Neural crest cell (in vitro differentiated cells): ENCODE measurements at places on chromosomes 4 and X. TPM values are rescaled to one million over a fixed set of nuclear protein-coding genes. Genes with fewer than 3 reads are reported as not detected.

ARX gene
- 0.16 and 0.20 TPM in 2 replicates for total RNA-seq

DNA sequence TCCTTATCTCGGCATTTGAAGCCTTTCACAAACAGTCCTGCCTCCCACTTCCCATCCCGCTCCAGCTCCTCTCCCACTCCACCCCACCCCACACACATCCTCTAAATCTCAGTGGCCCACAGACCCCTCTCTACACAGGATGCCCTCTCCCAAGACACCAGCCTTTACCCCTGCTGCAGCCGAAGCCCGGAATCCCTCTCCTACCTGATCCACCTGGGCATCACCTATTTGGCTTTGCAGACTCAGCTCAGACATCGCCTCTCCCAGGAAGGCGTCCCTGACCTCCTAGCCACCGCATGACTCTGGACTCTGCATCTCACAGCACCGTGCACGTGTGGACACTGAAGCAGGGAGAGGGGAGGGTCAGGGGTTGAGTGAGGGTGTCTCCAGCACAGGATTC, 11.5 kb downstream of the PPP2R2C start:
- DNase-seq: no peak

GRCh38 chr4:117983541-117984365, 50.5 kb upstream of the NDST3 start:
- DNase-seq: no peak

- no peak for DNase-seq
These were observed 99.5 kb upstream of the CTSO start for GRCh38 chr4:156053174-156053573.

DNA sequence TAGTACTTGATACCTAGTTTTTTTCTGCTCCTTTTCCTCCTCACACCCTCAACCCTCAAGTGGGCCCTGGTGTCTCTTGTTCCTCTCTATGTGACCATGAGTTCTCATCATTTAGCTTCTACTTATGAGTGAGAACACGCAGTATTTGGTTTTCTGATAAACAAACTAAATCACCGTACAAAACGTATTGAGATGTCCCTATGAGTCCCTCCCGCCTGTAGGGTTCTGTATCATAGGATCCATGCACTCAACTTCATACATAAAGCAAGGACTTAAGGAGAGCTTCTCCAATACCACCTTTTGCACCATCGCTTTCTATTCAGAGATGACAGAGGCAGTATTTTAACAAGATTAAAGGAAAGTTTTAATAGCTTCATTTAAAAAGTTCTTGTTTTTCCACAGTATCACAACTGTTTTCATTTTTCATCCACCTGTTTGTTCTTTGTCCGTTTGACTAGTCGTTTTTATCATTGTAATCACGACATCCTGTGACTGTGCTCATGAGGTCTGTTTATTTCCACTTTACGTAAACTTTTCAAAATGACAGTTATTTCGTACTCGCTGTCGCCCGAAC, 457 bp upstream of the RAB9A start:
- no peak for DNase-seq

DNA sequence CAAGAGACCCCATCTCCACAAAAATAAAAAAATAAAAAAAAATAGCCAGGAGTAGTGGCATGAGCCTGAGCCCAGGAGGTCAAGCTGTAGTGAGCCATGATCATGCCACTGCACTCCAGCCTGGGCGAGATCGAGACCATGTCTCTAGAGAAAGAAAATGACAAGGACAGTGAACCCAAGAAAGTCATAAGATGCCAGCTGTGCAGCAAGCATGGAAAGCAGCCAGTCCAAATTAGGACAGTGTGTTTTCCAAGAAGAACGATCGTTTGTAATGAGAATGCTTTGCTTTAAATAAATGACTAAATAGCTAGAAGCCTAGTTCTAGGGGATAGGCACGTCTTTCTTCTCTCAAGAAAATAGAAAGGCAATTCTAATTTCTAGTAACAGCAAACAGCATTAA, 58.4 kb upstream of the MSANTD1 start:
- DNase-seq: no peak

- no peak for DNase-seq
These were observed 32.4 kb downstream of the CASP3 start for GRCh38 chr4:184616633-184617551.

DNA sequence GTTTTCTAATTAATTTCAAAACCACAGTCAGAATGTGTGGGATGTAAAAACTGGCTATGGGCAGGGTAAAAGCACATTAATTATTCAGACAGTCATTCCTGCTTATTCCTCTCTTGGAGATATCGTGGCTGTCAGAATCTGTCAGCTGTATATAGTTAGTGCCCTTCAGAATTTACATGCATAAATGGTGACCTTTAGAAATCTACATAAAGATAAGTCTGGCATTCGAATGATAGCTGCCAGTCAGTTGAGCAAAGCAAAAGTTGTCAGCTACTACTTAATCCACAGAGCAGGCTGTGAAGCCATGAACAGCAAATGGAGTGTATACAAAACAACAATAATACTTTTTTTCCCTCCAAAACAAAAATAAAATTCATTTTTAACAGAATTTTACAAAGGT, 189.5 kb downstream of the ADGRL3 start:
- DNase-seq: no peak

DNA sequence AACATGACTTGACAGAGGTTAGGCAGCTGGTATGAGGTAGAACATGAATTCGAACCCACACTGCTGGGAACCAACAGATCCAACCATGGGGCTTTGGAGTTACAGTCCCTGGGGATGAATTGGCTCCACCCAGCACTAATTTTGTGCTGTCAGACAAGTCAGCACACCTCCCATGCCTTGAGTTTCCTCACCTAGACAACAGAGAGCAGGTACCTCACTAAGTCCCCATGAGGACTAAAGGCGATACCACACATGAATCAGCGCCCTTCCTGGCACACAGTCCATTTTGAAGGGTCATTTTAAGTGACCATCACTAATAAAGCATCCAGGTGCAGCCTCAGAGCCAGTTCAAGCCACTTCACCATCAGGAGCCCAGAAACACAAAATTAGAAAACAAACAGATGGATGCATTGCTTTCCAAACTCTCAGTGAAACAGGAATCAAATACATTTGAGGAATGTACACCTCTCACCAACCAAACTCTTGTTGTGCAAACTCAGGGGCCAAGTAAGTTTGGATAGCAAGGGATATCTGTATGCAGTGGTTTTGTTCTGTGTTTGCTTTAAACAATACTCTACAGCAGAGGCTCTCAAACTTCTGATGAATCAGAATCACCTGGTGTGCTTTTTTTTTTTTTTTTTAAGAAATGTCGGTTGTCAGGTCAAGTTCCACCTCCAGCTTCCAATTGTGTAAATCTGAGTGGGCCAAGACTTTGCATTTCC, 10.1 kb downstream of the IDS start:
- DNase-seq: no peak

GPR173 gene
- total RNA-seq: 11.8 and 13.0 TPM in 2 replicates

- no peak for DNase-seq
These were observed 38.8 kb upstream of the AFAP1 start for GRCh38 chr4:7978489-7978888.

DNA sequence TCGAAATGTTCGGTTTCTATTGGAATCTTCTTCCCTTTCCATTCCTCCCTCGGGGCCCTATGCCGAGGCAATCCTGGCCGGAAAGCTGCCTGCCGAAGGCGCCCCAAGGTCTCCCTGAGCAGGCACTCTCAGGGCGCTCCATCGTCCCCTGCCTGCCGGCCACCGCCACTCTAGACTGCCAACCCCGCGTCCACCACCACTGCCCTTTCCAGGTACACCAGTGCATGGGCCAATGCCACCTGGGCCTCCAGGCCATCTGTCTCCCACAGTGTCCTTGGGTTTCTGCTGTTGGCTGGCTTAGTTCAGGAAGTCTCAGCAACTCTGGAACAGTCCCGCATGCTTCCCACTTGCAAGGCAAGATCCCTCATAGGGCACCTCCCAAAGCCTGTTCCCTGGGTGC, 14.6 kb downstream of the CTAG1A start:
- no peak for DNase-seq

- no peak for DNase-seq
These were observed 284.4 kb upstream of the SFRP2 start for GRCh38 chr4:154073107-154073822.

DNA sequence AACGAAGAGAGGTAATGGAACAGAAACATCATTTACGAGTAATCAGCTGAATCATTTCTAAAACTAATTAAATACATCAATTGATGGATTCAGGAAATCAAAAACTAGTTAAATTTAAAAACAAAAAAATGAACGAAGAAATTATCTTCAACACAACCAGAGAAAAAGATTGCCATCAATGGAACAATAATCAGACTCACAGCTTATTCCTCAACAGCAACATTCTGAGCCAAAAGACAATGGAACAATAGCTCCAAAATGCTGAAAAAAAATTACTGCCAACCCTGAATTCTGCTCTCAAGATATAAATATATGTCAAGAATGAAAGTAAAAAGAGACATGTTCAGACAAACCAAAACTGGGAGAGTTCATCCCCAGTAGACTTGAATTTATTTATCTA, 65.5 kb upstream of the KLF3 start:
- no peak for DNase-seq

GRCh38 chr4:184355111-184355604, 119.2 kb downstream of the IRF2 start:
- DNase-seq: no peak

GRCh38 chr4:184541907-184542306, 67.6 kb upstream of the IRF2 start:
- no peak for DNase-seq

GRCh38 chrX:71859637-71860036, 51.0 kb upstream of the NHSL2 start:
- DNase-seq: peak; percentile 51

DNA sequence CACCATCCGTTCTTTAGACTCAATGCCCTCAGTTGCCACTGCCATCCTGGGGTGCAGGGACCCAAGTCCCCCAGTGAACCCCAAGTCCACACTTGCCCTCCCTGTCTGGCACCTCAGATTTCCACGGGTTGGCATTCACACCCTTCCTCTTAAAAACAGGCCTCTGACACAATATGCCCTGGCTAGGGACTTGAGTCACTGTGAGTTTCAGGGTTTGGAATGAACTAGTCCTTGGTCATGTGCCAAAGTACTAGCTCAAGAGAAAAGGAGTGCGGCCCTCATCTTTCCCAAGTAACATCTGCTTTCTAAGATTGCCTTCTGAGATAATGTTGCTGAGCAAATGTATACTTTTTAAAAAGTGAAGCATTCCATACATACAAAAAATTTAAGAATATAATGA, 134.0 kb downstream of the MID1 start:
- no peak for DNase-seq

GRCh38 chrX:16087076-16087475, 36.3 kb upstream of the GRPR start:
- no peak for DNase-seq

DOCK11 gene
- 13.2 and 14.6 TPM in 2 replicates for total RNA-seq

- no peak for DNase-seq
These were observed 15.4 kb downstream of the HTR2C start for GRCh38 chrX:114599305-114599704.

GRCh38 chr4:133152831-133153481, 3.9 kb downstream of the PCDH10 start:
- no peak for DNase-seq

NR0B1 gene
- not detected in 2 replicates for total RNA-seq

MAGEA2 gene
- total RNA-seq: not detected in 2 replicates

NAAA gene
- 3.3 and 3.5 TPM in 2 replicates for total RNA-seq

VCX3B gene
- not detected in 2 replicates for total RNA-seq

DNA sequence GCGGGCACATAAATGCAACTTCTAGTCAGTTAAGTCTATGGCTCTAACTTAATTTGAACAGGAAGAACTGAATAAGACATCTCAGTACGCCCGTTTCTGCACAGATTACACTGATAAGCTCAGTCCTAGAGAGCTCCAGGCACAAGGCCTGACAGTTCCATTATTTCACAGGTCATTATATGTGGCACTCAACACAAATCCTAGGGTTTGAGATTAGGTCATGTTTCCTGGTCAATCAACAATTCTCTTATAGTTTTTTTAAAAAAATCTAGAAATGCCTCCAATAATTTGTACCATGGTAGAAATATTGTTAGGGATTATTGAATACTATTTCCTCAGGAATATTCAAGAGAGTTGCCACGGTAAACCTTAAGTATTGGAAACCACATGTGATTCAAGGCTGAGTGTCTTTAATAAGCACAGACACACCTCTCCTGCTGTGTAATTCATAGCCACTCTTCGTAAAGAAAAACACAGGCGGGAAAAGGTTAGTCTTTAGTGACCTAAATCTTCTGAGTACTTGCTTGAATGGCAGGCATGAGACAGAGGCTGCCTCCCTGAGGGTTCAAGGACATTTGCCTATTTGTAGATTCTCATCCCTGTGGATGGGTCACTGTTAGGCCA, 342.9 kb upstream of the ADGRL3 start:
- no peak for DNase-seq

- DNase-seq: no peak
These were observed 46.6 kb downstream of the CD40LG start for GRCh38 chrX:136694431-136695087.

DNA sequence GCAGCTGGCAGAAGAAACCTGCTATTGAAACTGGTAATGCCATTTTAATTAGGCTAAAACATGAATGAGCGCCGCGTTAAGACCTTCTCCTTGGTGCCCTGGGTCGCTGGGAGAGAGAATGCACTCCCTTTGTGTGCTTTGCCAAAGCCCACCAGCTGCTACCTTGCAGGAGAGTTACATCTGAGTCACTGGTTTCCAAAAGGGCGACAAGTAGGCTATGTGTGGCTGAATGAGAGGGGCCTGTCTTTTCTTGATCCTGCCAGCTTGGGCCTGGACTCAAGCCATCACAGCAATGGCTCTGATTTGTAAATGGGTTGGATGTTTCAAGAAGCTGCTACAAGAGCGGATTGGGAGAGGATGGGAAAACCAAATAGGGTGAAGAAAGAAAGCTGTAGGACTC, 81.5 kb downstream of the NHS start:
- no peak for DNase-seq

- DNase-seq: no peak
These were observed 125.7 kb downstream of the RPA4 start for GRCh38 chrX:97009391-97009790.

PABPC5 gene
- 10.0 and 10.3 TPM in 2 replicates for total RNA-seq

DNA sequence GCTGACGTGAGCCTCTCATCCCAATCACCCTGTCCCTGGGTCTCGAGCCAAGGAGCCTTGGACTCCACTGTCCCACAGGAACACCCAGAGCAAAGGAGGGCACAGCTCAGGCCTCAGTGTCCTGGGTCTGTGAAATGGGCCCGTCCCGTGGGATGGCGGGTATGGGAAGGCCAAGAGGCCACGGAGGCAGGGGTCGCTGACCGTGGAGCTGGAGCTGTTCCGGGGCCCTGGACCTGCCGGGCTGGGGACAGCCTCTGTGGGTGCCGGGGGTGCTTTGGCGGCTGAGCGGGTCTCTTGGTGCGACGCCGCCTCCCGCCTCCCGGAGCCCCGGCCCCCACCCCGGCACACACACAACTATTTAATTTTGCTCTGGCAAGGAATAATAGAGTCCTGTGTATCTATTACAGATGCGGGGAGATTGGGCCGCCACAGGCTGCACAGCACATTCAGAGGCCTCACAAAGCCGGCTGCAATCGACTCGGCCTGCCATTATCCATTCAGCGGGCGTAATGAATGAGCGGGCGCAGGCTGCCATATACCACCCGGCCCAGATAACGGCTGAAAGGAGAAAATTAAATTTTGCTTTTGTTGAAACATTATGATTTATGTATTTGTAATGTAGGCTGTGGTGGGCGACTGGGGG, 83.9 kb upstream of the NKX1-1 start:
- no peak for DNase-seq

- no peak for DNase-seq
These were observed 540.3 kb upstream of the GALNT7 start for GRCh38 chr4:172628263-172628662.
